ENCODE measurements at places on chromosomes 5 and 9.

- no peaks in the 10 kb centered on the region for H3K27me3 ChIP-seq
- H3K36me3 ChIP-seq = no peaks in the 10 kb centered on the region
- no peak overlapping the region for H3K27ac ChIP-seq
- H3K4me1 ChIP-seq = no peaks in the 10 kb centered on the region
- H3K4me3 ChIP-seq = no peak overlapping the region
- no peak for DNase-seq
Observed at GRCh38 chr5:111004291-111004690, 67.2 kb upstream of the TSLP start.

- no peaks in the 10 kb centered on the region for H3K27me3 ChIP-seq
- H3K27ac ChIP-seq = peak overlapping the region; percentile 61
- H3K4me3 ChIP-seq = peak overlapping the region; percentile 57
- no peak for DNase-seq
Observed at GRCh38 chr9:111599955-111600343, 502 bp upstream of the PTGR1 start.

DNA sequence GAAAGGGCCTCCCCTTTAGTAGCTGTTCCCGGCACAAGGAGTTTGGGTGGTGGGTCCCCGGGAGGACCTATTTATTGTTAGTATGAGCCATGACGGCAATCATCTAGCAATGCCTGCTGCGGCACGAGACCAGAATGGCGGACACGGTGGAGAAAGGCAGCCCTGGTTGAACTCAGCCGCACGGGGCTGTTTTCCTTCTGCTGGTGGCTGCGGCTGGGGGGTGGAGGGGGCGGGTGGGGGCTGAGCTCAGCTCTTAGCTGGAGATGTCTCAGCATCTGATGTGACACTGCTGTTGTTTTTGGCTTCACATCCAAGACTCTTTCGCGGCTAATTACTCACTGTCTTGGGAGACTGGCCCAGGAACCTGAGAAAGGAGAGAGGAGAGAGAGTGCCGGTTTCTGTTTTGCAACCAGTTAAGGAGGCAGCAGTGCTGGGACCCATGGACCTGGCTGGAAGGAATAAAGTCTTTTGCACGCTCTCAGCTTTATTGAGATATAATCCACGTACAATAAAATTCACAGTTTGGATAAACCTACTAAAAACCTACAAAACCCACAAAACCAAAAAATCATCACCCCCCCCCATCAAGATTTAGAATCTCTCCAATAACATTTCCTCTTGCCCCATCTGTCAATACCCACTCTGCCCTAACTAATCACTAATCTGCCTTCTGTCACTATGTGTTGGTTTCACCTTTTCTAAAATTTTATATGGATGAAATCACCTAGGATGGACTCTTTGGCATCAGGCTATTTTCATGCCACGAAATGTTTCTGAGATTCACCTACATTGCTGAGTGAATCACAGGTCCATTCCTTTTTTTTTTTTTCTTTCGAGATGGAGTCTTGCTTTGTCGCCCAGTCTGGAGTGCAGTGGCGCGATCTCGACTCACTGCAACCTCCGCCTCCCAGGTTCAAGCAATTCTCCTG, 81.8 kb upstream of the NEURL1B start:
- peak overlapping the region; percentile 13 for H3K27ac ChIP-seq
- peaks cover 51% of the 10 kb centered on the region for H3K27me3 ChIP-seq
- peak overlapping the region; percentile 3 for H3K4me3 ChIP-seq

DNA sequence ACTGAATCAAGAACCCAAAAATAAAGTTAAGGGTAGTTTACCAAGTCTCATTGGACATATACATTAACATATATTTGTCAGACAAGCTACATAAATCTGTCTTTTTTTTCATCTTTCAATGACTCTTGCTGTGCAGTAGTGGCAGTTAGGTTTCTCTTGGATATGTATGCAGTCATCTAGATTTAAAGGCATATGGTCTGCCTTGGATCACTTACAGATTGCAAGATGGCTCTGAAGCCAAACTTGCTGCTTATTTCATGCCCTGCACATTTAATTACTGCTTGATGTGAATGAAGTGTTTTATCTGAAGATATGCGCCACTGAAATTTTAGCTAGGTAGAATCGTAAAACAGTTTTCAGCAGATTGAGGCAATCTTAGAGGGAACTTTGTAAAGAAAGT, 18.6 kb upstream of the MAN2A1 start:
- peaks cover 10% of the 10 kb centered on the region for H3K27me3 ChIP-seq
- H3K36me3 ChIP-seq = no peaks in the 10 kb centered on the region
- no peak for DNase-seq
- H3K27ac ChIP-seq = no peak overlapping the region
- no peaks in the 10 kb centered on the region for H3K4me1 ChIP-seq
- no peak overlapping the region for H3K4me3 ChIP-seq

- peak; percentile 6 for DNase-seq
- H3K4me3 ChIP-seq = no peak overlapping the region
- no peak overlapping the region for H3K27ac ChIP-seq
- H3K36me3 ChIP-seq = no peaks in the 10 kb centered on the region
- 0 out of 2 replicates have a peak, but pooled peaks cover 2% of the 10 kb centered on the region for H3K4me1 ChIP-seq
- H3K27me3 ChIP-seq = no peaks in the 10 kb centered on the region
Observed at GRCh38 chr5:147310059-147310704, 75.4 kb downstream of the STK32A start.

- peaks cover 9% of the 10 kb centered on the region for H3K4me1 ChIP-seq
- H3K27me3 ChIP-seq = no peaks in the 10 kb centered on the region
- H3K36me3 ChIP-seq = no peaks in the 10 kb centered on the region
- DNase-seq = peak; percentile 45
- H3K27ac ChIP-seq = no peak overlapping the region
Observed at GRCh38 chr9:4665357-4665756, 923 bp downstream of the SPATA6L start.

DNA sequence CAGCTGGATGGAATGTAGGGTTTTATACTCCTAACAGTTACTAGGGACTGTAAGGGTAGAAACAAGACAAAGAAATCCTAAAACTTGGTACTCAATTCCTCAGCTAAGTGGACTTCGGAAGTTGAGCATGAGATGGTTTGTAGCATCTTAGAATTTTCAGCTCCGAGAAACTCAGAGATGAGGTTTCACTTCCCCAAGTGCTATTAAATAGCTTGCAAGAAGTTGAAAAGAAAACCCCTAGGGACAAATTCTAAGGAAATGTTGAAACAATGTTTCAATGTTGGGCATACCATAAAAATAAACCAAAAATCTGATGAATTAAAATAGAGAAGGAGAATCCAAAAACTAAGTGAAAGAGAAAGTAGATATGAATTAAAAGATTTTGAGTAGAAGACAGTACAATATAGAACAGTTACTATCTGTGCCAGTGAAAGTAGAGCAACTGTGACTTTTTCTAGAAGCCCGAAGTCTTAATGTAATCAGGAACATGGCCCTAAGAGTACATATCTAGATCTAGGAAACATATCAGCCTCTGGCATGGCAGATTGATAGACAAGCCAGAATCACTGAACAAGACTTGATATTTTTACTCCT, 308.6 kb upstream of the RGMB start:
- no peaks in the 10 kb centered on the region for H3K36me3 ChIP-seq
- H3K4me3 ChIP-seq = no peak overlapping the region
- no peaks in the 10 kb centered on the region for H3K27me3 ChIP-seq
- H3K4me1 ChIP-seq = peaks cover 7% of the 10 kb centered on the region

- H3K27ac ChIP-seq = no peak overlapping the region
- no peaks in the 10 kb centered on the region for H3K27me3 ChIP-seq
- H3K36me3 ChIP-seq = no peaks in the 10 kb centered on the region
- H3K4me1 ChIP-seq = no peaks in the 10 kb centered on the region
Observed at GRCh38 chr5:119059740-119060255, 11.1 kb upstream of the DMXL1 start.

DNA sequence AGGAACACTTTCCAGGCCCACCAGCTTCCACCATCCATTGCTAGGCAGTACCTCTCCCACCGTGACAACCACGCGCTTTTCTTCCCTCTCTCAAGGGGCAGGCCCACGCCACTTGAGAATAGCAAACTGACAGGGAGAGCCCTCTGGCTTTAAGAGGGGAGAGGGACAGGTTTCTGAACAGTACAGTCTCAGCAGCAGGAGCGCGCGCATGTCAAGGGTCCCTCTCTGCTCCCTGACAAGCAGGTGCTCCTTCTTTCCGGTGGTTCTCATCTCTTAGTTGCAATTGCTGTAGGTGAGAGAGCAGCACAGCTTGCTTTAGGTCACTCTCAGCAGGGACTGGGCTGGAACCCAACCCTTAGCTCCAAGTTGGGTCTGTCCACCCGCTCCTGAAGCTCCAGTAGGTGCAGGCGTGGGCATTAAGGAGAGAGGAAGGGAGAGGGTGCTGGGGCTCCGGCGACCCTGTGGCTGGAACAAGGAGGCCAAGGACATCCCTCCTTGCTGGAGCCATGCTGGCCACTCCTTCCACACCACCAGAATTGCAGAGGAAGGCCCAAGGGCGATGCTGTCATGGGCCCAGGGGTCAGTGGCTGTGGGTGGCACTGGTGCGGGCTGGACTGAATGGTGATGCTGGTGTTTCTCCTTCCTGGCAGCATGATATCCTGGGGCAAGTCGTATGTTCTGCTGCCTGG, 9.0 kb upstream of the PHF2 start:
- peaks cover 16% of the 10 kb centered on the region for H3K36me3 ChIP-seq
- peak overlapping the region; percentile 85 for H3K27ac ChIP-seq
- no peaks in the 10 kb centered on the region for H3K27me3 ChIP-seq
- H3K4me3 ChIP-seq = peak overlapping the region; percentile 51
- peaks cover 7% of the 10 kb centered on the region for H3K4me1 ChIP-seq

DNA sequence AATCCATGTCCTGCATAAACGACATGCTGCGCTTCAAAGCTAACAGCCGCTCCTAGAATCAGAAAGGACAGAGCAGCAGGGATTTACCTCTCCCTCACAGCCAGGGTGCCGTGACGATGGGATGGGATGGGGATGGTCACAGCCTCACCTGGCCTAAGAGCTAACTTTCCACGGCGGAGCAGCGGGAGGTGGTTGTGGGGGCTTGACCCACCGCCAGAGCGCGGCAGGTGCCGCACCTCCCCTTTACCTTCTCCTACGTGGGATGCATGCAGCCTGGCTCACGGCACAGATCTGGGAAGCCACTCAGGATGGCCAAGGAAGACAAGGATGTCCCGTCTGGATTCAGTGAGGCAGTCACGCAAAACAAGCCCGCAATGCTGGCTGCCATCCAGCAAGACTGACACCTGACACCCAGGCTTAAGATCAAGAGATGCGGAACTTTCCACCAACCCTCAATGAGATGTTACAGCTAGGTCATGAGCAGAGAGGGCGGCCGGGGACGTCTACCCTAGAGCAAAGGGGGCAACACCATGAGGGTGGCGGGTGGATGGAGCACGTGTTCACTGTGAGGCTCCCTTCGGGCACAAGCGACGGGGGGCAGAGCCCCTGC, 5.8 kb downstream of the BRD9 start:
- DNase-seq = no peak
- no peak overlapping the region for H3K27ac ChIP-seq
- no peak overlapping the region for H3K4me3 ChIP-seq
- H3K27me3 ChIP-seq = no peaks in the 10 kb centered on the region

- peak overlapping the region; percentile 41 for H3K27ac ChIP-seq
- no peak overlapping the region for H3K4me3 ChIP-seq
- H3K27me3 ChIP-seq = no peaks in the 10 kb centered on the region
- peak; percentile 69 for DNase-seq
Observed at GRCh38 chr9:87069690-87070089, 122.4 kb upstream of the GAS1 start.

DNA sequence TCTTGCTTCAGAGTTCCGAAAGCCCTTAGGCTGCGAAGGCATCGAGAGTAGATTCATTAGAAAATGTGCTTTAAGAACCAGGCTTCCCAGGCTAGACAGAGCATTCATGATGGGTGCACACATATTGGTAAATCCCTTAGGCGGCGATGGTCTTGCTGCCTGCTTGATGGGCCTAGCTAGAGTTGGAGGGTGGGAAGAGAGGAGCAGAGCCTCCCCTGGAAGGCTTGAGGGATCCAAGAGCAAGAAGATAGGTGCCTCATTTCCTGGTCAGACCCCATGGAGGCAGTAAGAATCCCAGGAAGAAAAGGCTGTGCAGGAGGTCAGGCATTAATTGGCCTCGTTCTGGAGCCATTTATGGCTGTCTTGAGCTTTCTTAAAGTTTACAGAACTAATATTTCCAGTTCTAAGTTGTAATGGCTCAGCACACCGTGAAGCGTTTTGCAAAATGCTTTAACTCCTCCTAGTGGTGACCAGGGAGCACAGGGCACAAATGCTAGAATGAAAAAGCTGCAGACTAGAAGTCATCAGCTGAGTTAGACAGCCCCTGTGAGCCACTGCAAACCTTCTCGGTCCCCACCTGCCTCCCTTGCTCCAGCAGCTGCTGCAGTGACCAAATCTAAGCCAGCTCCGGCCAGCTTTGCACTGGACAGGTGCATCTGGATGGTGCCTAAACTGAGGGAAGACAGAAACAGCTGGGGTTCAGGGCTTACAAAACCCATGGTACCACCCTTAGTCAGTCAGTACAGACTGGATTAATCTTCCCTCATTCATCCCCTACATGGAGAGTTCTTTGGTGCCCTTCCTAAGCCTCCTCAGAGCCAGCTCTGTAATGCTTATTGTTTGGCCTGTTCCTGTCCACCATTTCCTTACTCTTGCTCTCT, 14.7 kb downstream of the SLC45A2 start:
- H3K27ac ChIP-seq = no peak overlapping the region
- no peak overlapping the region for H3K4me3 ChIP-seq
- no peaks in the 10 kb centered on the region for H3K36me3 ChIP-seq
- peak; percentile 71 for DNase-seq

DNA sequence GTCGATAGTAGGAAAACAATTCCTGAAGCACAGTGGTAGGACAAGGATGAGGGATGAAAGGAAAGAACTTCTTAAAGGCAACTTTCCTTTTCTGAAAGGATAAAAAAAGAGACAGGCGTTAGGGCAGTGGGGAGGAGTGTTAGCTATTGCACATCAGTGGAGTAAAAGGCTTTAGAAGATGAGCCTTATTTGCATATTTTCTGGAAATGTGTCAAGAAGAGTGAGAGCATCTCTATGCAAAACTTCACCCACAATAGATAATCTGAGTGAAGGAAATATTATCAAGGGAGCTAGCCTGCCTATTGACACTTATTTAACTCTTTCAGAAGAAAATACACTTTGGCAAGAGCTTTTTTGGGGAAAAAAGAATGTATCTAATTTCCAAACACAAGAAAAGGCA, 151.6 kb downstream of the MACIR start:
- no peaks in the 10 kb centered on the region for H3K36me3 ChIP-seq
- DNase-seq = no peak
- H3K27me3 ChIP-seq = no peaks in the 10 kb centered on the region

GRCh38 chr5:112106878-112107277, 312.2 kb downstream of the EPB41L4A start:
- DNase-seq = no peak
- H3K4me3 ChIP-seq = no peak overlapping the region
- H3K4me1 ChIP-seq = no peaks in the 10 kb centered on the region
- no peak overlapping the region for H3K27ac ChIP-seq
- no peaks in the 10 kb centered on the region for H3K36me3 ChIP-seq

- peaks cover 6% of the 10 kb centered on the region for H3K4me1 ChIP-seq
- H3K36me3 ChIP-seq = peaks cover 18% of the 10 kb centered on the region
- H3K27me3 ChIP-seq = no peaks in the 10 kb centered on the region
- H3K4me3 ChIP-seq = no peak overlapping the region
- H3K27ac ChIP-seq = no peak overlapping the region
Observed at GRCh38 chr9:110447476-110447875, 109.8 kb upstream of the TXNDC8 start.

GRCh38 chr9:21570643-21571275, 88.6 kb upstream of the IFNE start:
- no peaks in the 10 kb centered on the region for H3K36me3 ChIP-seq
- peaks cover 5% of the 10 kb centered on the region for H3K4me1 ChIP-seq
- no peak for DNase-seq
- H3K27ac ChIP-seq = no peak overlapping the region
- no peak overlapping the region for H3K4me3 ChIP-seq

Measured in IMR-90 (cell line).